ENCODE measurements at places on chromosomes 7 and 10.

DNA sequence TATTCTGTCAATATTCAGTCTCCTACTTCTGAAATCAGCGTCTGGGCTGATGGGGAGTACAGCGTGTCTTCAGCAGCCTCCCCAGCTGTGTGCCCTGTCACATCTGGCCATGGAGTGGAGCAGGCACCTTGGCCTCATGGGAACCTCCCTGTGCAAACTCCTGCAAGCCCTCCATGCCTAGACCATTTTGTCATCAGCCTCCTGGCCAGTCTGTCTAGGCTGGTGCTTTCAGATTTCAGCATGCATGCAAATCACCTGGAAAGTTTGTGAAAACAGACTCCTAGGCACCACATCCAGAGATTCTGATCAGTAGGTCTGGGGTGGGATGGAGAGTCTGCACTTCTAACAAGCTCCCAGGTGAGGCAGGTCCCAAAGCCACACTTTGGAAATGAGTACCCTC lies 26.2 kb upstream of the CCSER2 start:
- no peak for DNase-seq

DNA sequence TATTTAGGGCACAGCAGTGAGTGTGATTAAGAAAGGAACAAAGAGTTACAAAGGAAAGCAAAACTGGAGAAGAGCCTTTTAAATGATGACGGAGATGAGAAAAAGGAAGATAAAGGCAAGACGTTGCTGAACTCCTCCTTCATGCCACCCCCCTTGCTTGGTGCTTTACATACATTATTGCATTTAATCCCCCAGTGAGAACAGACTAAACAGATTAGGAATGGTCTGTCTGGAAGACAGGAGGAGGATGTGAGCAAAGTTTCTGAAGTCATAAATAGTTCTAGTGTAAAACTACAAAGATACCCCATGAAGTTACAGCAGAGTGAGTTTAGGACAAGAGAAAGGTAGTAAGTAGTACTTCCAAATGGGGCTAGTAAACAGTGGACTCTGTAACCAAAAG lies 113.5 kb downstream of the PLCE1 start:
- DNase-seq: no peak

- DNase-seq: no peak
Measured at GRCh38 chr7:145902123-145902522, 214.5 kb upstream of the CNTNAP2 start.

DNA sequence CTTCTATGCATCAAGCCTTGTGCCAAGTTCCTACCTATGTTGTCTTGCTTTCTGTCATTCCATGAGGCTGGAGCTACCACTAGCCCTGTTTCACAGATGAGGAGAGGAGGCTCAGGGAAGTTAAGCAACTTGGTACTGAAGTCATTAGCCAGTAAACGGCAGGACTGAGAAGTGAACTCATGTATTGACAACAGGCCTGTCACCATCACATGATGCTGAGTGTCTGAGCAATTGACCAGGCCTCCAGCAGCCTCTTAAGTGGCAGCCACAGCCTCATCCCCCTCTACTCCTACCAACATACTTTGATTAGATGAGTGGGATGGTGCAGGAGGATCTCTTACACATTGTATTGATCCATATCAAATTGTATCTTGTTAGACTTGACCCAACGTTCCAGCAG lies 317.6 kb downstream of the GRID1 start:
- DNase-seq: no peak

DNA sequence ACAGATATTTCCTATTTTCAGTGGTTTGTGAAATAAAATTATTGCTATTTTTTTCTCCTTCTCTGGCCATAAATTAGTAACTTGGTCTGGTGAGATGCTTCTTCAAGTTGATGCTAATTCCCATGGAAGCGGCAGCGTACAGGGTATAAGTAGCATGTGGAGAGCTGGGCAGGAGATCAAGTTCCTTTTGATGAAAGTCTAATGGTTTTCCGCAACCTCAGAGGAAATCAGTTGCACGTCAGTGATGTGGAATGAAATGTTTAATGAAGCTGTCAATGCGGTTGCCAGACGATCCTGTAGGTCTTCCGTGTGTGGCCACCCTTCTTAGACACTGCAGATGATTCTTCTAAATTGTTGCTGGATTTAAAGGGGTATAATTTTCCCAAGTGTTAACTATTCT lies 236.4 kb upstream of the GRM3 start:
- DNase-seq: no peak
